Activated naive CD4-positive, alpha-beta T cell treated with anti-CD3 and anti-CD28 coated beads, Interleukin-2, amount 50 U/mL, for 16 hours (primary cell): ENCODE measurements at places on chromosomes 1 and 21.

DNA sequence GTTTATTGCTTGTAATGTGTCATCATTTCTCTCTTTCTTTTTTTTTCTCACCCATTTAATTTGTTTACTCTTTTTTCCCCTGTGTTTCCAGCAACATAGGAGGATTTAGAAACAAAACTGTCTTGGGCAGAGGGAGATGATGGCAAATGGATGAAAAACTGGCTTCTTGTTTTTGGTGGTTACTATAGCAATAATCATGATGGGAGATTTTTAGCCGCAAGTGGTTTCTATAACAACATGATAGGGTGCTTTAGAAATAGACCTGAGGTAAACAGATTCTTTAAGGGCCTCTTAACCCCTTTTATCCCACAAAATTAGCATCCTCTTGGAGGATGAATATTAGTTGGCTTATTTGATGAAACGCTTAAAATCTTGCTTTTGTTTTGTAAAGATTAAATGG is 51.6 kb downstream of the CRB1 start:
- no peak for DNase-seq

DNA sequence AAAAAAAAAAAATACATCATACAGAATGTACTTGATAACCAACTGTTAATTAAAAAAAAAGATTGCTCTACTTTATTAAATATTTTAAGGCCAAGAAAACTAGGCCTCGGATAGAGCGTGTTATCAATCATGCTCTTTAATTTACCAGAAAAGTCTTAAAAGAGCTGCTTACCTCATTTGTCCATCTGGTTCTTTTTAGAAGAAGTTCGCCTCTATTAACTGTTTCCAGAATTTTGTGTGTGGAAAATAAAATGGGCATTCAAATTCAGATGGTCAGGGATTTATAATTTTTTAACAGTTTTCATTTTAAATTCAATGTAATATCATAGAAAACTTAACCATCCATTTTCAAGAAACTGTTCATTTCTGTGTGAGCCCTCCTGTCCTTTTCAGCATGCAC is 53.8 kb downstream of the KCNK1 start:
- no peak for DNase-seq

DNA sequence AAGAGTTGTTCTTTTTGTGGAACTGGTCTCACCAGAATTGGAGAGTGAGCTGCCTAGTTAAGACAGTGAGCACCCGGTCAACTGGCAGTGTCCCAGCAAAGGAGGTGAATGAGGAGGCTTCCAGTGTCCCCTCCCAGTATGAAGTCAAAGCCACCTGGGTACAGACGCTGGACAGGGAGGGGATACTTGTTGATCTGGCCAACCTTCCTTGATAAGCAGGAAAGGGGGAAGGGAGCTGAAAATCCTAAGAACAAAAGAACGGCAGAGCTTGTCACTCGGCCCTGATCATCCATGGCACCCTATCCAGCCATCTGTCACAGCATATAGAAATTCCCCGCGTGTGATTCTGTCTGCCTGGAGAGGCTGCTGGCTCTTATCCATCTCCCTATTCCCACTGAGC is 91.5 kb downstream of the SSBP3 start:
- DNase-seq: no peak

GRCh38 chr1:183652547-183653461 is at the start of gene APOBEC4:
TSS of gene APOBEC4 (minus strand) at chr1:183653316. CDS start at chr1:183648781, 4,535 bp downstream.
- no peak for DNase-seq

- no peak for DNase-seq
Observed at GRCh38 chr1:81042225-81042624, 758.5 kb upstream of the ADGRL2 start.

GRCh38 chr1:224769452-224770335 is 153.6 kb downstream of the CNIH3 start:
- DNase-seq: no peak
